ENCODE measurements at places on chromosomes 5 and 9.

DNA sequence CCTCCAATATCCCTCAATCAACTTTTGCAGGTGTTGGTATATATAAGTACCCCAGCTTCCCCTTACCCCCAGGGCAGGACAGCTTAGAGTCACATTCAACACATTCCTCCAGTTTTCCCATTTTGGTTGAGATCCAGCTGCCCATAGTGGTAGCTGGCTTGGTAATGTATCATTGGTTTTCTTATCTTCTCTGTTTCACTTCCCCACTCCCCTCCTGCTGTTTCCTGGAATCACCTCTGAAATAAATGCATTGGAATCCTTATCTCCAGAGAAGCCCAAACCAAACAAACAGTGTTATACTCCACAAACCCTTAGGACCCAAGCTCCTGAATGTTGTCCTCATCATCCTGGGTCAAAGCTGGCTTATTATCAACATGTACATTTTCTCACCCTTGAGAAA, 184.8 kb downstream of the TMEM38B start:
- DNase-seq, result no peak

GRCh38 chr5:73482383-73483136, 15.7 kb upstream of the BTF3 start:
- DNase-seq, result no peak

GRCh38 chr9:97412626-97413385, 910 bp downstream of the TDRD7 start:
- no peak for DNase-seq

DNA sequence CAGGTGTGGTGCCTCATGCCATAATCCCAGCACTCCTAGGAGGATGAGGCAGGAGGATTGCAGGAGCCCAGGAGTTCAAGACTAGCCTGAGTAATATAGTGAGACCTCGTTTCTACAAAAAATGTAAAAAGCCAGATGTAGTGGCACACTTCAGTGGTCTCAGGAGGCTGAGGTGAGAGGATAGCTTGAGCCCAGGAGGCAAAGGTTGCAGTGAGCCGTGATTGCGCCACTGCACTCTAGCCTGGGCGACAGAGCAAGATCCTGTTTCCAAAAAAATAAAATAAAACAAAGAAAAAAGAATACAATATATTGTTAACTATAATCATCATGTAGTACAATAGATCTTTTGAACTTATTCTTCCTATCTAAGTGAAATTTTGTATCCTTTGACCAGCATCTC, 16.3 kb downstream of the NLN start:
- DNase-seq, result no peak

DNA sequence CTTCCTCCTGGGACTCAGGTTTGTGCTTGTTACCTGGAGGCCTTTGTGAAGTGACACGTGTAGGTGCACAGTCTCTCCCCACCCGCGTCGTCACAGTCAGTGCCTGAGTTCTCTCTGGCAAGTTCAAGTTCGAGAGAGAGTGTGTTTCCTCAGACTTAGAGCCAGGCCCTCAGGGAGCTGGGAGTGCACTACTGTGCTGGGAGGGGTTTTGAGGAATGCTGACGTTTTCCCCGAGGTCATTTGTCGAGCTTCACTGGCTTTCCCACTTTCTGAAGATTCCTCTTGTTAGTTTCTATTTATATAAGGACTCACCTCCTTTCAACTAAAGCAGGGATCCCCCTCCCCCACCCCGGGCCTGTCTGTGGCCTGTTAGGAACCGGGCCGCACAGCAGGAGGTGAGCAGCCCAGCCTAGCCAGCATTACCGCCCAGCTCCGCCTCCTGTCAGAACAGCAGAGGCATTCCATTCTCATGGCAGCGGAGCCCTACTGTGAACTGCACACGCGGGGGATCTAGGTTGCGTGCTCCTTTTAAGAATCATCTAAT, 209.2 kb downstream of the DIRAS2 start:
- DNase-seq, result no peak

- no peak for DNase-seq
Observed at GRCh38 chr5:113897748-113898147, 384.3 kb downstream of the YTHDC2 start.

GRCh38 chr9:111691672-111692329, 30.4 kb downstream of the GNG10 start:
- DNase-seq, result peak; percentile 37

DNA sequence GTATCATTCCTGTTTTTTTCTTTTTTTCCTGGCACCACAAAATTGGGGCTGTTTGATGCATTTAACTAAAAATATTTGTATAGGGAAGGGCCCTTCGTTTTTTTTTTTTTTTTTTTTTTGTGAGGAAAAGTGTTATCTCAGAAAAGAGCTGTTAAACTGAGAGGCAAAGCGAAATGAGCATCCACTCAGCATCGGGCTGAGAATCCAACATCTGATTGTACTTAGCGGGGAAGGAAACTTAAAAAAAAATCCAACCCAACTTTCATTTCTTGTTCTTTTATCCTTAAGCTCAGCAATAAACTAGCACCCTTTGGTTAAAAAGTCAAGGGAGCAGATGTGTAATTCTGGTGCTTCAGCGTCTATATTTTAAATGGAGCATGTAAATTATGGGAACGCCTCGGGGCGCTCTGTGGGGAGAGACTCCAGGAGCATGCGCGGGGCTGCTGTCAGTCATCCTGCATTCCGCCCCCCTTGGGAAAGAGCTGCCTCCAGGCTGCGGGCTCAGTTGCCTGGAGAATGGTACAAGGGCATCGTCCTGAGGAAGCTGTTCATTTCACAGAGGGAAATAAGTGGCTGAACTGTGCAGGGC, 33.3 kb downstream of the DMRT2 start:
- peak; percentile 88 for DNase-seq

DNA sequence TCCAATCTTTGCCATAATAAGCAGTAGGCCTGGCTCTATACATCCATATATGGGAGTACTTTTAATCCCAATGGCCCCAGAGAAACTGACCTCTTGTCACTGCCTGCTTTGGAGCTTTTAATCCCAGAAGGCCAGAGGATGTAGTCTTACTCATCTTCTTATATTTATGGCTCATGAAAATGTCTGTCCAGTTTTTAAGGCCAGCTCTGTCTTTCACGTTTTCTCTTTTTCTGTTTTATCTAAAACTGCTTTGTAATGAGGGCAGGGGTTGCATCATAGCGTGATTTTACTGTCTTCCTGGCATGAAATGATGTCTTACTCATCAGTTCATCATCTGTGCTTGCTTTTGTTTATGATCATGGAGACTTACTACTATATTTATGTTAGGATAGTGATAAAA, 1094.9 kb downstream of the MAT2B start:
- DNase-seq, result no peak

- DNase-seq, result no peak
Observed at GRCh38 chr5:39755452-39755851, 330.7 kb upstream of the DAB2 start.

DNA sequence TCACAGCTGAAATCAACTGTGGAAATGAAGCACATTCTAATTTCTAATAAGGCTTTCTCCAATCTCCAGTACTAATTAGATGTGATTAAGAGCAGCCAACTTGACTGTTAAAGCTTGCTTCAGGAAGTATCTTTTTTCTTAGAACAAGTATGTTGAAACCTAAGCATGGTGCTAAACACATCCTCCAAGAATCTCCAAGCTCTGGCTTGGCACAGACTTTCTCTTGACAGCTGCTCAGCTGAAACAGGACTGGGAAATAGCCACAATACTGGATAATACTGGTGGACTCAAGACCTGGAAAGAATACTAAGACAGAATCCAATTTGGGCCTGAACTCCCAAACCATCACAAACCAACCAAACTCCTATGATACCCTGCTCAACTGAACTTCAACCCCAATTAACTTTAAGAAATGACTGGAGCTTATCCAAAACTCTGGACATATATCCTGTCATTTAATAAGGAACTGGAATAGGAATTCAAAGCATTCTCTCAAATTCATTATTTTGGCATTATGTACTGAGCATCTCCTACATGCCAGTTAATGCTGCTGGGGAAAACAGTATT, 16.2 kb downstream of the PRKAA1 start:
- no peak for DNase-seq

- no peak for DNase-seq
Observed at GRCh38 chr5:60529001-60529400, 171.0 kb downstream of the DEPDC1B start.

GRCh38 chr5:132132138-132132537, 58.5 kb downstream of the CSF2 start:
- no peak for DNase-seq

DNA sequence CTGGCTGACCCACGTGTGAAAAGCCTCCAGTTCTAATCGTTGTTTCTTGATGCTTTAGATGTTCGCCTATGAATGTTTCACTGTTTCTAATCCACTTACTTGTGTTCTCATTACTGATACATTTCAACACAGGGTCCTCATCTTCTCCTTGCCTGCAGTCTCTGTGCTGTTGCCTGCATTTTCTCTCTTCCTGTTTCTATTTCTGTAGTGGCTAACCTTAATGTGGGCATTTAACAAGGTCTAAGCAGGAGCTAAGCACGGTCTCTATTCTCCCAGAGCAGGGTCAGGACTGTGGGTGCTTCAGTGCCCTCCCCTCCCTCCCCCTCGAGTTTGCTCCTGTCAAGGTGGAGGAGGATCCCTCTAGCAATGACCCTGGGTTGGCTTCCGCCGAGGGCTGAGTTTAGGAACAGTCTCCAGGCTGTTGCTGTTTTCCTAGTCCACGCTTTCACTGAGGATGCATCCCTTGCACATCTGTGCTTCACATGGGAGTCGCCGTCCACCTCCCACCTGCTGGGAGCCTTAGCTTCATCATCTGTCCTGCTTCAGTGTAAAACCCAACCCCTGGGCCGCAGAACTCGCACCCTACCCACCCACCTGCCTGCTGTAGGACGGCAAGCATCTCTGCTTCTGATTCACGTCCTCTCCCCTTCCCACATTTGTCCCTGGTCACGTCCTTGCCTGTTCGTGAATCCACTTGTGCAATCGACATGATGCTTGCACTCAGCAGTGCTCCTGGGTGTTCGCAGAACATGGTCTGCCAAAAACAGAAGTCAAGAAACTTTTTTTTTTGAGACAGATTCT, 2.4 kb upstream of the EXOC3 start:
- no peak for DNase-seq

DNA sequence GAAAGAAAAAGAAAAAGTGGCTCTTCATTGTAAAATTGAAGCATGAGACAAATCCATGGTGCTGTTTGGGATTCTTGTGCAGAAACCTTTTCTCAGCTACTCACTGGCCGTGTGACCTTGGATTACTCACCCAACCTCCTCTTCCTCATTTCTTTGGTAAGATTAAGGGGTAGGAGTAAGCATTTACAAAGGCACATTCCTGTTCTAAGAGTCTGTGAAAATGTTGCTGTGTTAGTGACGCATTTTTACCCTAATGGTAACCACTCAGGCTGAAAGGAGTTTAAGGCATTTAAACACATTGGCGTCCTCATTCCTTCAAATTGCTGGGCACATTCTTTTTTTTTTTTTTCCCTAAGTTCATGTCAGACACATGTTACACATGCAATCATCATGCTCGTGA, 4.3 kb downstream of the RAI14 start:
- DNase-seq, result no peak

Measured in NCI-H2171 treated with DMSO at 0.1 percent for 48 hours (cell line).